LoVo (cell line): ENCODE measurements at places on chromosomes 7 and 10.

- DNase-seq: no peak
These were observed 25.2 kb downstream of the IQCE start for GRCh38 chr7:2583798-2584580.

DNA sequence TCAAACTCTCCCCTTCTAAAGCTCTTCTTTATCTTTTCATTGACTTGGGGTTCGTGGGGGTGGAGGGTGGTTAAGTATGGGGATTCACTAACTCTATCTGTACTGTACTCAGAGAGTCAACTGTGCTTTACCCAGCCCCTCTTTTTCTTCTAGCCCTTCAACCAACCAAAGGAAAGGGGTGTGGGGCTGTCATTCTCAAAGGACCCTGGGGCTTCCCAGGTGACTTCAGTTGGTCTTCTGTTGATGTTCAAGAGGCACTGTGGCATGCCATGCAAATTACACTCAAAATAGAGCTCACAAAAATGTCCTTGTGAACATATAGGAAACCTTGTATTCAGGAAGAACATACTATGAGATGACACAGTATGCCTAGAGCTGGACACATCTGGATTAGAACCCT, 16.9 kb upstream of the RHOBTB1 start:
- no peak for DNase-seq

- no peak for DNase-seq
These were observed 96.1 kb downstream of the AMPH start for GRCh38 chr7:38535073-38535472.

- DNase-seq: no peak
These were observed 331.5 kb downstream of the PLXDC2 start for GRCh38 chr10:20147684-20148083.

- DNase-seq: no peak
These were observed 366.1 kb upstream of the ANKRD30A start for GRCh38 chr10:36759141-36759805.

GRCh38 chr7:5779141-5779540, 2.3 kb downstream of the RNF216 start:
- no peak for DNase-seq

DNA sequence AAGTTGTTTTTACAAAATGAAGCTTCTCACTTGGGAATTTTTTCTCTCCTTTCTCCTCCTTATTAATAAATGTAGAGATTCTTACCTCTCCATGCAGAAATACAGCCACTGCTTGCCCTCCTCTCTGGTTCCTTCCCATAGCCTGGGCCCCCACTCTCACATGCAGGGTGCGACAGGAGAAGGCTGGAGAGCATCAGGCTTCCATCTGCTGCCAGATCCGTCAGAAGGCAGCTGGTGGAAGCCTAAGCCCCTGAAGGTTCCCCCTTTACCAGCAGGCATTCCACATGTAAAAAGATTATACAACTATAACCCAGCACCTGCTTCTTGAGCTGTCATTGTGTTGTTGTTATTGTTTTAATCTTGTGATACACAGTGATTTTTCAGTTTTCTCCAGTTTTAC, 314.2 kb downstream of the LHFPL3 start:
- DNase-seq: no peak

DNA sequence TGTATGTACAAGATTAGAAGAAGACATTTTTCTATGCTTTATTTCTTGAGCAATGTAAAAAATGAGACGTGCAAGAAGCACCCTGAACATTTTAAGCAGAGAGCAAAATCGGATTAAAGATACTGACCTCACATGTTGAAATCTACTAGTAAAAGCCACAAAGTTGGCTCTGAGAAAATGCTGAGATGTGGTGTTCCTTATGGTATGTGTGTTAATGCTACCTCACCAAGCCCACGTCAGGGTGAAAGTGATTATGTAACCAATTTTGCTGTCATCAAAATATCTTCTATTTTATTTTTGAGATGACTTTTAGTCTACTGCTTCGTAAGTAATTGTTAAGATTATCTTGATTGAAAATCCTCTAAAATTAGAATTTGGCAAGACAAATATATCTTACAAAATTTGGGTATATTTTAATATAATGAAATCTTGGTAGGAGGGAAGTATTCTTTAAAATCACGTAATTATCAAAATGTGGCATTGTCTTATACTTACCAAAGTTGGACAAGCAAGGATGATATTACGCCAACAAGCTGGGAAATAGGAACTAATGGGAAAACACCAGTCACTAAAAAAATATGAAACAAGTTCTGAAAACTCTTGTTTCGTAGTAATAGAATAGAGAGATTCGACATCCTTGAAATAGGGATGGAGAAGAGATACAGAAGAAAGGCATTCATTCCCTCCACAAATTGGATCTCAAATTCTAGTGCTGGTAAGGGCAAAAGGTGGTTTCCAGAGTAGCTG, 5.8 kb downstream of the ADO start:
- DNase-seq: no peak

DNA sequence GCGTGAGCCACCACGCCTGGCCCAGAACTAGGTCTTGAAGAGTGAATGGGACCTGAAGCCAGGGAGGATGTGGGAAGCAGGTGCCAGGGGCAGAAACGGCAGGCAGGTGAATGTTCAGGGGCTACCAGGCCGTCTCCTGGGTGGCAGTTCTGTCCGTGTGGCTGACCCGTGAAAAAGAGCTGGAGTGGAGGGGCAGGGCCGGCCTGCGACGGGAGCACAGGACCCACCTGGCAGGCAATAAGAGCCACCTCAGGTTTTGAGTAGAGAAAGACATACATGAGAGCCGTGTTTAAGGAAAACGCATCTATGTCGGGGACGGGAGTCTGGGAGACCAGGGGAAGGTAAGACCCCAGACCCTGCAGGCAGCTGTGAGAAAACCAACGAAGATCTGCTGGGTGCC, 70.7 kb upstream of the ATP6V0A4 start:
- no peak for DNase-seq

DNA sequence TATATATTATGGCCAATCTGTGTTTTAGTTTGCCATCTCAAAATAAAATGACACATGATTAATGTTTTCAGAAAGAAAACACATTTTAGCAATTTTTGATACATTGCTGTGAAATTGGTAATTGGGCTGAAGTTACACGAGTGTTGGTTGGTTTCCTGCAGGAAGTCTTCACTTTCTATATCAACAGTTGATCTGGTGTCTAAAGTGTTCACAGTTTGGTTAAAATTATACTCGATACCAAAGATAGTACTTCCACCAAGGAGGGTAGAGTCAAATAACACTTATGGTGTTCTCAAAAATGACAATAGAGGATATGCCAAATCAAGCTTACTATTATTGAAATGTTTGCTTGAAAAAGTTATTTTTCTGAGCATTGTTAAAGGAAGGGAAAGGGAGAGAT, 120.3 kb upstream of the GLCCI1 start:
- no peak for DNase-seq

GRCh38 chr10:77180104-77180503, 457.5 kb downstream of the KCNMA1 start:
- DNase-seq: no peak

GRCh38 chr7:137760111-137760510, 86.7 kb downstream of the DGKI start:
- no peak for DNase-seq

DNA sequence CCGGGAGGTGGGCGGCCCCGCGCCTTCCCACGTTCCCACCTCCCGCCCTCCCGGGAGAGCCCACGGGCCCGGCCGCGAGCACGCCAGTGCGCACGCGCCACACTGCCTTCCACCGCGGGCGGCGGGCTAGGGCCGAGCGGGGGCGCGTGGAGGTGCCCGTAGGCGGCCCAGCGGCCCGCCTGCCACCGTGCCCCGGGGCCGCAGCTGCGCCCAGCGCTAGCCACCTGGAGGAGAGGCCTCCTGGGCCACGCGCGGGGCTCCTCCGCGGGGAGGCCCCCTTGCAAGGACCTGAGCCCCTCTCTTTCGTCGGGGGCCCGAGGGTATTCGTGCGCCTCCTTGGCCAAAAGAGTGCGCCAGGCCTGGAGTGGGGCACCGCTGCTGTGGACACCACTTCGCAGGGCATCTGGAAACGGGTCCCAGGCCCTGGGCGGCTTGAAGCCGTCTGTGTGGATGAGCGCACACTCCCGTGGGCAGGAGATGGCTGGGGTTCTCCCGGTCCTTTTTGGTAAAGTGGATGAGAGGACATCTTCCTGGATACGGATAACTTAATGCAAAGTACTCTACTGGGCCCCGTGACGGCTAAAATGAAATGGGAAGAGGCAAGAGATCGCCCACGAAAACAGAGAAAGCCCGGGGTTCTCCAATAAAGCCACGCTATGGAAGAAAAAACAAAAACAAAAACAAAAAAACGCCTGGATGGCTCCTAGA, 9.0 kb upstream of the EBF3 start:
- no peak for DNase-seq

GRCh38 chr7:98231493-98232262, 20.4 kb downstream of the TECPR1 start:
- DNase-seq: no peak

DNA sequence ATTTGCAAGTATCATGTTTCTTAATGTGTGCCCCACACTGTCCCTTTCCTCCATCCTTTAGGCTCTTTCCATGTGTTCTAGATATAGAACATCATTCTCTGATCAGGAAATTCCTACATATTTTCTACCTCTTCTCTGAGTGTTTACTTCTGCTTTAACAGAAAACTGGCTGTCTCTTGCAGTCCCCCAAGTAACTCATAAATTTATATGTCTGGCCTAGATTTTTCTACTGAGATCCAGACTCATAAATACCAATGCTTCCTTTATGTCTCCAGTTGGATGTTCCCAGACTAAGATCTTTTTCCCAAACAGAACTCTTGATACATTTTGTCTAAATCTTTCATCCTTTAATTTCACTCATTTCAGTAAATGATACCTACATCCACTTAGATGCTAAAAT, 181.8 kb downstream of the CDK14 start:
- DNase-seq: no peak

GRCh38 chr7:36749282-36749960, 25.1 kb upstream of the AOAH start:
- no peak for DNase-seq

DNA sequence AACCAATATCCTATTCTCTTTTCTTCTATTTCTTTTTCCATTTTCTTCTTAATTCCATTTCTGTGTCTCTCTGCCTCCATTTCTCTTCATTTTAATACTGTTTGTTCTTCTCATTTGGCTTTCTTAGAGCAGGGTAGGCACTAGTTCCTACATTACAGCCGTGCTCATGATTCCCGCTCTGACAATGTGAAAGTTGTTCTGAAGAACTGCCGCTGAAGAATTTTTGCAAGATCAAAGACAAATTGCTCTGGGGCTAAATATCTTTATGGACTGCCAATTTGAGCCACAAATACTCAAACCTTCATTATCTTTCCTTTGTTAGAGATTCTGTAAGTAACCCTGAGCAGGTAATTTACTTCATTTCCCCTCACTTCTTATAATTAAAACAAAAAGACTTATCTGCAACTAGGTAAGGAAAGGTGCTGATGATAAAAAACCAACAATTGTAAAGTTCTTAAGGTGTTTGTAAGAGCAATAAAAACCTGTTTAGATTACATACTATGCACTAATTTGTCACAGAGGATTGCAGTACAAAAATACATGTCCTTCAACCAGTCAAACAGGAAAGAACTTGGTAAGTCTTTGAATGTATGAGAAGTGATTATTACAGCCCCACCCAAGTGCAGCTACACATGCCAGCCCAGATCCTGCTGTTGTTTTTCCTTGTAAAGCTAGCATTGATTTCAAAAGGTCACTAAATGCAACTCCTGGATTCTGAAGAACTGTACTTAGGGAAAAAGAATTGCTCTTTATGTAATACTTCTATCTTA, 127.5 kb downstream of the COL28A1 start:
- DNase-seq: peak; percentile 81

GRCh38 chr7:48140001-48140681, 31.1 kb upstream of the ABCA13 start:
- peak; percentile 94 for DNase-seq
